Bronchial epithelial cell (primary cell): ENCODE measurements at places on chromosomes 7 and 10. TPM values are rescaled to one million over a fixed set of nuclear protein-coding genes. Genes with fewer than 3 reads are reported as not detected.

The H2BK1 gene
- not detected in 2 replicates for total RNA-seq

The ADIRF gene
- 25.3 and 53.6 TPM in 2 replicates for total RNA-seq

The PLXNA4 gene
- under 0.01 TPM in 2 replicates for total RNA-seq

The GPC2 gene
- 1.0 and 1.3 TPM in 2 replicates for total RNA-seq
